ENCODE measurements at places on chromosomes 1 and 21. TPM values are rescaled to one million over a fixed set of nuclear protein-coding genes. Genes with fewer than 3 reads are reported as not detected.

ELAVL4 gene
- 1.4 TPM for polyA plus RNA-seq

PPCS gene
- 79.8 TPM for polyA plus RNA-seq

ADAR gene
- 152 TPM for polyA plus RNA-seq

ZNF593OS gene
- 1.2 TPM for polyA plus RNA-seq

OR2M2 gene
- not detected for polyA plus RNA-seq

- no peak for DNase-seq
These were observed 27.0 kb upstream of the TIAM1 start for GRCh38 chr21:31370893-31371544.

- DNase-seq, result no peak
These were observed 341.0 kb downstream of the SMYD3 start for GRCh38 chr1:246165826-246166709.
